ENCODE measurements at places on chromosomes 4 and X.

DNA sequence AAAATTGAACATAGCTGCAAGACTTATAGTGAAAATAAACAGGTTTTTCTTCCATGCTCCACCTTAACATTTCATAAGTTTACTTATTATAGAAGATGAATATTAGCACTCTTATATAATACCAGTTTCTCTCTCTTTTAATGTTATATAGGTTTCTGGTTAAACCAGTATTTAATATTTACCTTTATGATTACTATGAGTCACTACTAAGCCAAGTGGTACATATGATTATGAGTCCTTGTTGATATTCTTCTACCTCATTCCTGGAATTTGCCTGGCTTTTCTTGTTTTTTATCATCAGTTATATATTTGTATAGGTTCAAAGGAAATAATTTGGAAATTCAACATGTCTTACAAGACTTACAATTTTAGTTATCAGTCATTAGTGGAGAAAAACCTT lies 89.9 kb upstream of the MAOA start:
- no peak for DNase-seq

DNA sequence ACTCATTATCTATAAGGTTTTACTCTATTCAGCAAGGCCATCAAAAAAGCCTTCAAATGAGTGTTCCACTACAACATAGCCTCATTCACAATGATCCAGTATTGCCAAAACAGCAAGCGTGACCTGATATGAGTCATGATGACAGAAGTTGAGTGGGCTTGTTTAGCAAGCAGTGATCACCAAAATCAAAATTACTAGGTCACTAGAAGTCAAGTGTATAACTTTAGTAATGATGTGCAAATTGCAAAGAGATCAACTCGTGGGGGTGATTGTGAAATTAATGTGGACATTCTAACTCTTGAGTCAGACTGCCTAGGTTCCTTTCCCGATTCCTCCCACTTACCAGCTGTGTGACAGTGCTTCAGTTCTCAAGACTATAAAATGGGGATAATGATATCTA lies 124.5 kb downstream of the CHM start:
- DNase-seq = no peak

GRCh38 chr4:104352211-104352610 lies 142.5 kb downstream of the CXXC4 start:
- no peak for DNase-seq

GRCh38 chr4:126298271-126298670 lies 983.5 kb downstream of the FAT4 start:
- no peak for DNase-seq

- no peak for DNase-seq
Observed at GRCh38 chrX:36431819-36432218, 512.3 kb downstream of the CFAP47 start.

- no peak for DNase-seq
Observed at GRCh38 chrX:11733614-11734013, 24.4 kb upstream of the MSL3 start.

DNA sequence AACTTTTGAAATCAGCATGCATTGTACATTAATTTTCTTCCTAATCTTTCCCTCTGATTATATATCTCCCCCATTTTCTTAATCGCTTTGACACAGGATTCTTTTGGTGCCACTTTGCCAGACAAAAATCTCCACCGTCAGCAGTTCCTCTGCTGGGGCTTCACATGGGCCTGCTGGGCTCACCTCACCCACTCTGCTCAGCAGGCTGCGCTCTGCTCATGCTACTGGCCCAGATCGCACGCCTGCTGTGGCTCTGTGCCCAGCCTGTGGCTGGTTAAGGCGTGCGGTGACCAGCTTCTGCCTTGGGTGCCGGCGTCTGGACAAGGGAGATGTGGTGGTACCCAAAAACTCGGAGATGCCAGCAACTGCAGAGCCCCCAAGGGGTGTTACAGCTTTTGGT lies 31.1 kb downstream of the UCHL1 start:
- no peak for DNase-seq

DNA sequence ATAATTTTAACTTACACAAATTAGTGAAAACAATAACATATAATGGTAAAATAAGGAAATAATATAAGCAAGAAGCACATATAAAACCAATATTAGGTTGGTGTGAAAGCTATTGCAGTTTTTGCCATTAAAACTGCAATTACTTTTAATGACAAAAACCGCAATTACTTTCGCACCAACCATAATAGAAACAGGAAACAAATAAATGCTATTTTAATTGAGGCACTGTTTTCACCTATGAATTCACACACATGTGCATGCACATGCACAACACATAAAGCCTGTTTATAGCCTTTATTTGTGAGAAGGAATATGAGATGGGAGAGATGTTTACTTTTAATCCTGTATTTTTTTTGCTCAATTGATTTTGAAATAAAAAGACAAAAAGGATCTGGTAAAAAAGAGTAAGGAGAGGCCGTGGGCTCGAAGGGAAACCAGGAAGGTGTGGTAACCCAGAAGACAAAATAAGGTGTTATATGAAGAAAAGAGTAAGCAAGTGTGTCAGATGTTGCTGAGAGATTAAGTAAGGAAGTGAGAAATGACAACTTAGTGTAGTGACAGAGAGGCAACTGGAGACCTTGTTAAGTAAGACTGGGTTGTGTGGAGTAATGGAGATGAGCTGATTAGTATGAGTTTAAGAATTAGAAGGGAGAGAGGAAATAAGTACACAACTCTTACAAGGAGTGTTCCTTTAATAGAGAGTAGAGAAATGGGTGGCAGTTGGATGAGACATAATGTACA lies 69.0 kb downstream of the KLHL13 start:
- DNase-seq = no peak

DNA sequence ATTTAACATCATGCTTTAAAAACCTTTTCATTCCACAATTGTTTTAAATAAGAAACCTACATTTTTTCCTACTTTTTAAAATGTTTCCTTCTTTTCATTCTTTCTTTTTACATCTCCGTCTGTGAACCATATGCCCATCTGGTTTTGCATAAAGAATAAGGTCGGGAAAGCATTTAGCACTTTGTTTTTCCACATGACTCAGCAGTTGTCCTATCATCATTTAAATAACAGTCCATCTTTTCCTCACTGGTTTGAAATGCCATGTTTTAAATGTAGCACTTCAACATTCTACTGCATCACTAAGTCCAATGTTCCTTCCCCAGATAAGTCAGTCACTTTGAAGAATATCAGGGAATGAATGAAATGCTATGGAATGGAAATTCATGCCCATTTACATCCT lies 128.4 kb downstream of the SH3RF1 start:
- DNase-seq = no peak

GRCh38 chrX:130981836-130982235 lies 76.3 kb upstream of the ARHGAP36 start:
- DNase-seq = no peak

- no peak for DNase-seq
Observed at GRCh38 chrX:139820358-139820984, 112.4 kb downstream of the ATP11C start.

GRCh38 chr4:176538217-176538925 lies 218.6 kb downstream of the SPCS3 start:
- DNase-seq = no peak

- no peak for DNase-seq
Observed at GRCh38 chr4:114886761-114887160, 226.7 kb downstream of the NDST4 start.

Data from ecto neural progenitor cell (in vitro differentiated cells).